ENCODE measurements at places on chromosomes 5 and 9. TPM values are rescaled to one million over a fixed set of nuclear protein-coding genes. Genes with fewer than 3 reads are reported as not detected.
A peak's percentile ranks its signal among the peaks of the same experiment; 100 is the strongest.

DNA sequence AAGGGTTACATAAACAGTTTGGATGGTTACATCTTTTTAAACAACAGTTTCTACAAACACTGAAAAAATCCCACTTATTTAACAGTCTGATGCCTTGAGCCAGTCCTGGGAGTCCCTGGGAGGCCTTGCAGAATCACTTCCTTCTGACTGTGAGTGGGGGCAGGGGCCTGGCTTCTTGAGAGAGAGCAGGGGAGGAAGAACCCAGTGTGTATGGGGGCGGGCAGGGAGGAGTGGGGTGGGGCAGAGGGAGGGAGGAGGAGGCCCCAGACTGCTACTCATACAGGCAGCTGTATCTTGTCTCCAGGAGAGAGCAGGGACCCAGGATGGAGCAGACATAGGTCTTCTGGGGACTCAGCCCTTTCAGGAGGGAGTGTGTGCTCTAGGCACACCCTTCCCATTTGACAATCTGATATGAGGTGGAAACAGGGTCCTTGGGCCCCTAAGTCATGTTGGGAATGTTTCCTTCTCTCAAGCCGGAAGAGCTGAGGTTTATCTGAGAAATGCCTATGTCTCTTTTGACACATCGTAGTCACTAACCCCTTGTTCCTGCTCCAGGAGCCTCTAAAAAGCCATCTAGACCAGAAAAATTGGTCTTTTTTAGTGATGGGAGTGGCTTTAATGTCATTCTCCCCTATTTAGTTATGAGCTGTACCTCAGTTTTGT lies 52.8 kb downstream of the IRF1 start:
- no peak overlapping the region for H3K4me3 ChIP-seq
- peaks cover 58% of the 10 kb centered on the region for H3K4me1 ChIP-seq
- H3K36me3 ChIP-seq: no peaks in the 10 kb centered on the region
- no peak for DNase-seq
- H3K27me3 ChIP-seq: no peaks in the 10 kb centered on the region

The ZNF454 gene
- 0.38 TPM for total RNA-seq

DNA sequence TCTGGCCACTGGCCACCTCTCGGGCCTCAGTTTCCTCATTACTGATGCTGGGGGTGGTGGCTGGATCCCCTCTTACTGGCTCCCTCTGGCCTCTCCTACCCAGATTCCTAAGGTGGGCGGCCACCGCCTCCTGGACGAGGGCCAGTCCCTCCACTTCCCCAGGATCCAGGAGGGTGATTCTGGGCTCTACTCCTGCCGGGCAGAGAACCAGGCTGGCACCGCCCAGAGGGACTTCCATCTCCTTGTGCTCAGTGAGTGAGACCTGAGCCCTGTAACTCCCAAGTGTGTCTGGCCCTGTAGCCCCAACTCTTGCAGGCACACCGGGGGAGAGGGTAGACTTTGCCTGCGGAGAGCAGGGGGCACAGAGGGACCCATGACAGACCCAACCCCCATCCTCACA lies 83.3 kb downstream of the HMCN2 start:
- H3K27ac ChIP-seq: no peak overlapping the region
- no peaks in the 10 kb centered on the region for H3K36me3 ChIP-seq

The UGT3A2 gene
- 5.7 TPM for total RNA-seq

DNA sequence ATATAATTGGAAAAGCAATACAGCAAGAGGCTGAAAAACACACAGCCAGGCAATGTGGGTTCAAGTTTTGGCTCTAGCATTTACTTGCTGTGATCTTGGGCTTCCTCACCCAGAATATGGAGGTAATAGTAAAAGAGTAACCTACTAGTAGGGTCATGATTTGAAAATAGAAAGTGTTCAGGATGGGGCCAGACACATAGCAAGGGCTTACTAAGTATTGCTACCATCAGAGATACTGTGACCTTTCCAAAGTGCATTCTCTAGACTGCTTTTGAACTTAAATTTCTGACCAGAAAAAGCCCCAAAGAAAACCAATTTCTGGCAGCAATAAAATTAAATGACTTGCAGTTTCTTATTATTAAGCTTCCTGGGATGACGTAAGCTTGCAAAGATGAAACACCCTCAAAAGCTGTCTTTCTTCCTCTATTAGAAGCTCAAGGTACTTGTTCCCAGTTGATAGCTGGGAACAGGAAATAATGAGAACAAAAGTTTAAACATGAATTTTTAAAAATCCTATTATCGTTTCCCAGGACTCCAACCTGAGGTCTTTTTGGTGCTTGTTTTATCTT lies 20.3 kb downstream of the SLC45A2 start:
- H3K27me3 ChIP-seq: no peaks in the 10 kb centered on the region
- peaks cover under 1% of the 10 kb centered on the region for H3K4me1 ChIP-seq
- H3K4me3 ChIP-seq: no peak overlapping the region
- H3K27ac ChIP-seq: no peak overlapping the region
- no peaks in the 10 kb centered on the region for H3K36me3 ChIP-seq

DNA sequence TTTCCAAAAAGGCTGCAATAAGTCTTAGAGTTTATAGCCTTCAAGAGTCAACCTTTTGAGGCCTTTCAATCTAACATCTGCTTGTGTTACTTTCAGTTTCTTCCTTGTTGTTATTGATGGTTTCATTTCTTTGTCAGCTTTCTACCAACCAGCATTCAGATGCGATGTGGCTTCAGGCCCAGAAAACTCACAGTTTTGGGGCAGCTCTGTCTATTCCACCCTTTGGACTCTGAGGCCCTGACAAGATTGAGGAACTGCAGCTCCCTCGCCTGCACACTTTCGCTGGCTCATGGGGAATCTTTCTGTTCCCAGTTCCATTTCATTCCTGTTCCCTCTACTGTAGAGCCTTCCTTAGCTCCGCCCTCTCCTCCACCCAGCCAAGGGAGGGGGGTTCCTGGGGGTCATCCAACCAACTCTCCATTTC lies 13.3 kb upstream of the WHRN start:
- no peak overlapping the region for H3K27ac ChIP-seq
- H3K4me3 ChIP-seq: no peak overlapping the region
- H3K36me3 ChIP-seq: no peaks in the 10 kb centered on the region
- DNase-seq: no peak

GRCh38 chr9:134993996-134994720 lies 76.4 kb upstream of the FCN1 start:
- H3K27ac ChIP-seq: no peak overlapping the region
- peak; percentile 67 for DNase-seq
- peaks cover 20% of the 10 kb centered on the region for H3K4me1 ChIP-seq
- peaks cover 34% of the 10 kb centered on the region for H3K27me3 ChIP-seq
- H3K36me3 ChIP-seq: no peaks in the 10 kb centered on the region

GRCh38 chr9:114303977-114304376 lies 18.9 kb upstream of the ORM1 start:
- H3K36me3 ChIP-seq: peaks cover 13% of the 10 kb centered on the region
- H3K27ac ChIP-seq: no peak overlapping the region
- H3K4me1 ChIP-seq: no peaks in the 10 kb centered on the region
- no peaks in the 10 kb centered on the region for H3K27me3 ChIP-seq
- H3K4me3 ChIP-seq: no peak overlapping the region

- H3K27me3 ChIP-seq: no peaks in the 10 kb centered on the region
- peaks cover 4% of the 10 kb centered on the region for H3K4me1 ChIP-seq
- DNase-seq: no peak
These were observed 40.5 kb downstream of the SEMA4D start for GRCh38 chr9:89457376-89457855.

The C5orf47 gene
- total RNA-seq: not detected

The PCDHGB3 gene
- 6.0 TPM for total RNA-seq

All from suprapubic skin (tissue), 4 donors.